ENCODE measurements at places on chromosomes 2 and 18.

GRCh38 chr2:112765251-112765650, 842 bp upstream of the CKAP2L start:
- DNase-seq, result no peak

- DNase-seq, result no peak
Observed at GRCh38 chr18:49362431-49362830, 98.0 kb downstream of the DYM start.

DNA sequence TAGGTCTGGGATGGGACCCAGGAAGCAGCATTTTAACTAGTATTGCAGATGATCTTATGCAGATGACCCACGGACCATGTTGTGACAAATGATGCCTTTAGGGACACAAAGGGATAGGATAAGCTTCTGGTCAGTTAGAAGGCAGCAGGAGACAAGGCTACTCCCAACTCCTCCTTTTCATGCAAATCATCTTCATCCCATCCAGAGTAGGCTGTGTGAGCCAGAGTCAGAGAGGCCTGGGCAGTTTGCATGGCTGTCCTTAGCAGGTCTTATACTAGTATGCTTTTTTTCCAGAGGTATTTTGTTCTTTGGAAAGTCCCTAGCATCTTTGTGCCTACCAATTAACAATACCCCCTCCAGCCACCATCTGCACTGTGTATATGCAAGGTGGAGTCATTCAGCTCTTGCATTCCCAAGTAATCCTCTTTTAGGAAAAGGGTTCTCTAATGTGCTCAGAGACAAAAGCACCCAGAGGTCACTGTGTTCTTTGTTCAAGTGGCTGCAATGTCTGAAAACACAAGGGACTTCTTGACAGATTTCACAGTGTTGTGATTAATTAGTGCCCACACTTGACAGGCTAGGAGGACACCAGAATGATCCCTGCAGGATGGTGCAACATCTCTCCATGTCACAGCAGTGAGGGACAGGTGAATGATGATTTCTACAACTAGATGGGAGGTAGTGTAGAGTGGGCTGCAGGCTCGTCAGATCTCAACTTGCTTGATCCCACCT, 225.8 kb downstream of the NCKAP5 start:
- no peak for DNase-seq

DNA sequence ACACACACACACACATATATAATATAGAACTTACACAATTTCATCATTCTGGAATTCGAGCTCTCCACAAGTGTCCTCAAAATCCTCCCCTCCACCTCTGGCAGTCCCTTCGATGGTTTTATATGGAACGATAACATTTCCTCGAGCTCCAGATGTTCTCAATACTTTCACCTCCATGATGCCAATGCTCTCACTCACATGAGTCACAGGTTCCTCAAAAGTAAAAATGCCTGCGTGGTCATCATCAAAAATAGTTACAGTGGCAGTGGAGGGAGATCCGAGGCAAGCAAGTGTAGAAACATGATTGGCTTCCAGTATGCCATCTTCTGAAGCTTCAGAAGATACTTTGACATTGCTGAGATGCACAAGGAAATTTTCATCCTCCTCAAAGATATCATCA, 23.5 kb downstream of the SLC8A1 start:
- no peak for DNase-seq

All from cortex of kidney (tissue), 1 donor.